ENCODE measurements at places on chromosomes 4 and X.

DNA sequence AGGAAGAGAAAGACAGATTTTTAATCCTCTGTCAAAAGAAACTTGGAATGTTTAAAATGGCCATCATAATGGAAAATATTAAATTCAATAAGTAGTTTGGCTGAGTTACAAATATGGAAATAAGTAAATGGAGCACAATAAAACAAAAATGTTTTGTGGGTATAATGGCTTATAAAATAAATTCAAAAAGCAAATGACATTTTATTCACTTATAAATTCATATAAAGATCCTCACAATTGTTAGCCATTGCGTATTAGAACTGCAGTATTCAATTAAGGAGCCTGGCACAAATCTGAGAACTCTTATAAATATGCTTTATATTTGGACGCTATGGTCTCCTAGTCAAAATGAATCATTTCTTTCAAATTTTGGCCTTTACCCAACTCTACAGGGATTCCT is 339.0 kb upstream of the PABPC4L start:
- no peak for DNase-seq

- no peak for DNase-seq
Observed at GRCh38 chr4:77204621-77205020, 47.6 kb downstream of the CCNG2 start.

- DNase-seq: peak; percentile 24
Observed at GRCh38 chrX:121781991-121782390, 734.6 kb downstream of the GLUD2 start.

GRCh38 chr4:3361896-3362295 is 69.1 kb downstream of the RGS12 start:
- DNase-seq: no peak

GRCh38 chrX:150702966-150703694 is 9.9 kb downstream of the MTMR1 start:
- DNase-seq: no peak

GRCh38 chrX:131763674-131764073 is 219.8 kb downstream of the OR13H1 start:
- no peak for DNase-seq

DNA sequence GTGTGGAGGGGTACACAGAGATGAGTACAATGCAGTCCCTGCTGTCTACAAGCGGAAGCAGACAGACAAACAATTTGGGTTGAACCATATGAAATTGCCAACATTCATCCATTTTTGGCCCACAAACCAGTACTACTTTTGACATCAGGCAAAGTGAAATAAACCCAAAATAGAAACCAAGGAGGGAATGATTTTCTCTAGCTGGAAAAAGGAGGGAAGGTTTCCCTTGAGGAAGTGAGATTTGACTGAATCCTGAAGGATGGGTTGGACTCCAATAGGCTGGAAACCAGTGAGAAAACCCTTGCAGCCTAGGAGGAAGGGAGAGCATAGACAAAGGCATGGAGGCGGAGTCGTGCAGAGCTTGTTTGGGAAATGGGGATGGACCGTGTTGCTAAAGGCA is 63.5 kb upstream of the PJA1 start:
- DNase-seq: no peak

DNA sequence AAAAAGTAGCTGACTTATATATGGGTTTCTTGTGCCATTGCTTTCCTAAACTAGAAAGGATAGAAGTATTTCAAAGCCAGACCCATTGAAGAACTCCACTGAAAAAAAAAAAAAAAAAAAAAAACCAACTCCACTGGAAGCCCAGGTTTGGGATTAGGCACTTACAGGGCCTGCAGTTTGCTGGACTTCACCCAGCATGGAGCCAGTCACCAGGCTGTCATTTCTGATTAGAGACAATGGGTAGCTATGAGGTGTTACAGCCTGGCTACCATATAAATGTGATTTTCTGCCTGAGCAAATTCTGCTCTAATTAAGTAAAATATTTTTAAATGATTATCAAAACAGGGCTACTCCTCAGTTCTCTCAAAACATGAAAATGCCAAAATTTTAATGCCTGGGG is 49.5 kb downstream of the HS6ST2 start:
- DNase-seq: no peak

DNA sequence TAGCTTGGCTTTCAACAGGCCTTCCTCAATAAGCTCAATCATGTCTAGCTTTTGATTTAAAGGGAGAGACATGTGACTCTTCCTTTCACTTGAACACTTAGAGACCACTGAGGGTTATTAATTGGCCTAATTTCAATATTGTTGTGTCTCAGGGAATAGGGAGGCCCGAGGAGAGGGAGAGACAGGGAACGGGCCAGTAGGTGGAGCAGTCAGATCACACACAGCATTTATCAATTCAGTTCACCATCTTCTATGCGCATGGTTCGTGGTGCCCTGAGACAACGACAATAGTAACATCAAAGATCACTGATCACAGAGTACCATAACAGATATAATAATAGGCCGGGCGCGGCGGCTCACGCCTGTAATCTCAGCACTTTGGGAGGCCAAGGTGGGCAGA is 17.8 kb downstream of the ZNF81 start:
- DNase-seq: no peak

DNA sequence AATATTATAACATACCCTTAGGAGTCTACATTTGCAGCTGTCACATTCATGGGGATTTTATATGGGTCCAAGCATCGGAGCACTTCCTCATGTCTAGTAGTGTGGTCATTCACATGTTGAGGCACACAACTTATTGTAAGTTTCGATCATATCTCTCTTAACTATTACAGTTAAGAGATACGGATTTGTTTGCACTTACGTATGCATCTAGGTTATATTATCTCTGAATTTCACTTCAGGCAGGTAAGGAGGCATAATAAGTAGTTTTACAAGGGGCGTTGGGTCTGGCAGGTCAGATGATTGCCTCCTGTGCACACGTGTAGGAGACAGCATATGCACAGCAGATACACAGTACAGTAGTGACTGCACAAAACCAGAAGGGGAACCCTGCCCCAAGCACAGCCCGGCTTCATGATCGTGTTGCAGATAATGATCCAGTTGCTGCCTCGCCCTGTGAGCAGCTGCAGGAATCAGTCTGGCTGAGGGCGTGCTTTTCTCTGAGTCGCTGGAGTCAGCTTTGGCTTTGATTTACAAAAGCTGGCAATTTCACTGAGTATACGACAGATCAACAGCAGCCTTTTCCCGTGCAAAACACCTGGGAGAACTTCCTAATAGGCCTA is 302.9 kb upstream of the GATB start:
- no peak for DNase-seq

DNA sequence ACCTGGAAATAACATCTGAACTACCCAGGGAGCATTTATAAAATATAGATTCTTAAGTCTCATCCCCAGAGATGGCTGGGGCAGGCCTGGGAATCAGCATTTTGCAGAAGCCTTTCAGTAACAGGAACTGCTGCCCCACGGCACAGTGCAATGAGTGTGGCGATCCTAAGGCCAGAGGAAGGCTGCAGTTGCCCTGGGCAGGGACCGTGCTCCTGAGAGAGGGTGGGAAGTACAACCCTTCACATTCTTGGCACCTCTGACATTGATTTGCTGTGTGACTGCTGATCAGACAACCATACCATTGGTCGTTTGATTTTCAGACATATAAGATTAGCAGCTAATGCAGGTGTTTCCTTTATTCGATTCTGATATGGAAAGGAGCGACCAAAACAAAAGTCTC is 233.6 kb downstream of the STIM2 start:
- DNase-seq: no peak

DNA sequence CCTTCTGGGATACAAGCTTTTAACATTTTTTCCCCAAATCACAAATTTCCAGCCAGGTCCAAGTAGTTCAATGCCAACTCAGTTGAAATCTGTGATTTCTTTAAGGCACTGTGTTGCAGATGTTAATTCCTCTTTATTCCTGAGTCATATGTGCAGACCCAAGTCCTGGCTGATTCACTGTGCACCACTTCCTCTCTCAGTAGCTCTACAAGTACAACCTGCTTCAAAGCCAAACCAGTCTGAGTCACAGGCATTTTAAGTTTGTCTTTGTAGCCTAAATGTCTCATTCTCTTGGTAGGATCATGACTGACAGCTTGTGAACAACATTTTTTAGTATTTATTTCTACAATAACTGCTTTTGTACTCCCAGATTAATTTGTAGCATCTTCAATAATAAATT is 165.6 kb upstream of the S100G start:
- no peak for DNase-seq

GRCh38 chr4:69984030-69984443 is 11.7 kb upstream of the STATH start:
- DNase-seq: peak; percentile 34

DNA sequence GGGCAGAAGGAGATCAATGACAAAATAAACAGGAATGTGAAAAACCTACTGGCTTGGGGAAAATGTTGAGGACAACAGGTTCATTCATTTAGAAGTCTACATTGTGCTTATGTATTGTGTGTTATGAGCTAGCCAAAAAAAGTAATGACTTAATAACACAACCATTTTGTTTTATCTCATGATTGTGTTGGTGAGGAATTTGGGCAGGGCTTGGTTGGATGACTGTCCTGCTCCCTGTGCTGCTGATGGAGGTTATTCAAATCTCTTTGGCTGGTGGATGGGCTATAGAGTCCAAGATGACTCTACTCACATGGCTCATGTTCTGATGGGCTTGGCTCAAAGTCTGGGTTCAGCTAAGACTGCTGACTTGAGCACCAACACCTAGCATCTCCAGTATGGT is 116.3 kb downstream of the HS3ST1 start:
- DNase-seq: no peak

DNA sequence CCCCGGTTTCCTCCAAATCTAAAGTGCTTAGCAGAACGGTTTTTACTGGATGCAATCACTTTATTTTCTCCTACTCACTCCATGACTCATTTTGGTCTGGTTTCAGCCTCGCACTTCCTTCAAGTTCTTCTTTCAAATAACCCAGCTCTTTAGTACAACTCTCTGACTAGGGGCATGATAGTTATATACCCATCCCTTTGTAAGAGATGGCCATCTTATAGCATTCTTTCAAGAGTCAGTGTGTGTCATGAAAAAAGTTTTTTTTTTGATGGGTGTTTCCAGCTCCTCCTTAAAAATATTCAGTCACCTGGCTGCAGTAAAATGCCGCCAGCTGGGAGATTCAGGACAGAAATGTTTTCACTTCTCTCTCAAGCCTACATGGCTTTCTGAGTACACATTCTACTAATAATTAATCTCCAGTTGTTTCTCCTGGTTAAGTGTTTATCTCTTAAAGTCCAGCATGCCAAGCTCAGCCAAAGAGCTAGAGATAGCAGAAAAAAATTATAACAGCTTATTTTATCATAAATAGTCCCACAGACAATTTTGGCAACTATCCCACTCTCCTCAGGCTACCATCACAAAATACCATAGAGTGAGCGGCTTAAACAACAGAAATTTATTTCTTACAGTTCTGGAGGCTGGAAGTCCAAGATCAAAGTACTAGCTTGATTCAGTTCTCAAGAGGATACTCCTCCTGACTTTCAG is 139.3 kb downstream of the GASK1B start:
- no peak for DNase-seq

GRCh38 chr4:8304827-8305695 is 35.5 kb downstream of the HTRA3 start:
- no peak for DNase-seq

- DNase-seq: no peak
Observed at GRCh38 chrX:2517055-2517454, 16.3 kb upstream of the DHRSX start.

GRCh38 chrX:25039036-25039435 is 23.3 kb upstream of the ARX start:
- no peak for DNase-seq

GRCh38 chr4:925771-926500 is 6.2 kb downstream of the GAK start:
- no peak for DNase-seq

- no peak for DNase-seq
Observed at GRCh38 chr4:152936446-152937335, 568 bp downstream of the FHDC1 start.

DNA sequence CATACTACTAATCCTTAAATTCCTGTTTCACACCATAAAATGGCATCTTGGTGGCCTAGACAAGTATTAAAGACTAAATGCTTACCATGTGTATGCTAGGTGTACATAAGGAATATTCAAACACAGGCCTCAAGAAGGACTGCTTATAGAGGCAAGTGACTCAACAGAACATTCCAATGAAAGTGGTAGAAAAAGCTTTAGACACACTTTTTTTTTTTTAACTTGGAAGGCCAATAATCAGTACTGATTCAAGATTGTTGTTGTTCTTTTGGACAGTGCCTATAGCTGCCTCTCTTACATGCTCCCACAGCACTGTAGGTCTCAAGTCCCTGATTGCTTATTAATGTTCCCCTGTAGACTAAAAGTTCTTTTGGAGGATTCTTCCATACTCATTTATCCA is 77.6 kb downstream of the FBXL5 start:
- no peak for DNase-seq

DNA sequence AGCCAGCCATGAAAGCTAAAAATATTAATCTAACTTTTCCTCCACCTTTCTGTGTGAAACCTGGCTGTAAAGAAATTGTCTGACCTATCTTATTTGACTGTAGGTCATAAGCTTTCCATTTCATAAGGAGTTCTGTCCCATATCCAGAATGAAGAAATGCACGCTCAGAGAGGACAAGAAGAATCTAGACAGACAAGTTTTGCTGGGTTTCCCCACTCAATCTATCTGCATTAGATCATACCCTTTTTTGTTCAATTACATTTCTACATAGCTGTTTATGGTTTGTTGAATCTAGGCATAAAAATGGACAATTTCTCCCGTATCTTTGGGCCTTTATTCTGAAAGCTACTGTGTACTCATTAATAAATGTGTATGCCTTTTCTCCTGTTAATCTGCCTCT is 1495.1 kb downstream of the C4orf33 start:
- no peak for DNase-seq

DNA sequence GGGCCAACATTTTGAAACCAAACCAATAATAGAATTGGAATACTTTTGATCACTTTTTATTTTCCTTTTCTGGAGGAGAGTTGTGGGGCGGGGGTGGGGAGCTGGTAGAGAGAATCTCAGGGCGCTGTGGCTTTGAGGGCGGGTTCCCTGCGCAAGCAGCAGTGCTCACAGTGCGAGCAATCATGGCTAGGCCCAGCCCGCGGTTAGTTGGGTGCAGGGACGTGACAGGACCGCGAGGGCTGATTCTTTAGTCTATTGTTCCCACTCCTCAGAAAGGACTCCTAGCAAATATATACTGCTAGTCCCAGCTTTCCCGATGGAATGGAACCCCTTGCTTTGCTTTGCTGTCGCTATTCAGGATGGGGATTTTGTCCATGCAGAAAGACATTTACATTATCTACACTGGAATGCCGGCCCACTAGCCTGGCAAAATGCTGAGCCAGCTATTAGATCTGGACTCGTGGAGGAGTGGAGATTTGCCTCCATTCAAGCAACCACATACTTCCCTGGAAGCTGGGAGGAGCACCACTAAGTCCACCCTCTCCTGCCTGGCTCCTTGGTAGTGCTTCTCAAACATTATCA is 23.9 kb upstream of the APLN start:
- no peak for DNase-seq

GRCh38 chrX:115650916-115651315 is 89.9 kb downstream of the PLS3 start:
- DNase-seq: peak; percentile 61

DNA sequence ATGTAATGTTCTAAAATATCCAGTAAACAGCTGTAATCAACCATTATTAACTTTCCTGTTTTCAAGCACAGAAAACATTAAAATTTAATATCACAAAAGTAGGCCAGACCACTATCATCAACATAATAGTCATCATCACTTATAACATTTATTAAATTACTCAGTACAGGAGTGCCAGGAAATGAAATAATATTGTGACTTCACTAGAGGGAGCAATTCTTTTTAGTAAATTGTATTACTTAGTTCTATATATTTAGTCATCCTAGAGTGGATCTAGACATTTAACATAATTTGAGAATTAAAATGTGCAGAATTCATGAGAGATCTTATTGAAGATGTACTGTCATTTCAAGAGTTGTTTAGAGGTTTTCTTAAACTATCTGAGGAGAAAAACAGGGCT is 33.6 kb downstream of the PITX2 start:
- no peak for DNase-seq

Measured in NCI-H1105 treated with DMSO at 0.1 percent for 48 hours (cell line).